ENCODE measurements at places on chromosomes 3 and 15. TPM values are rescaled to one million over a fixed set of nuclear protein-coding genes. Genes with fewer than 3 reads are reported as not detected.

CSK gene
- total RNA-seq = 81.4 TPM

CCDC13 gene
- 0.82 TPM for total RNA-seq

CASR gene
- total RNA-seq = not detected

KCNAB1 gene
- not detected for total RNA-seq

KBTBD13 gene
- not detected for total RNA-seq

VWA5B2 gene
- total RNA-seq = 0.28 TPM

C3orf20 gene
- not detected for total RNA-seq

TEX55 gene
- not detected for total RNA-seq

RARB gene
- total RNA-seq = not detected

SLC35A5 gene
- total RNA-seq = 37.8 TPM

APBA2 gene
- 0.31 TPM for total RNA-seq

SPATA12 gene
- total RNA-seq = 0.10 TPM

CEMIP gene
- 0.46 TPM for total RNA-seq

EFCC1 gene
- 0.15 TPM for total RNA-seq

CPNE9 gene
- total RNA-seq = 0.13 TPM

GOLGA6L6 gene
- total RNA-seq = not detected

SLC24A5 gene
- total RNA-seq = not detected

ZIC4 gene
- total RNA-seq = not detected

HGD gene
- 0.59 TPM for total RNA-seq

SPESP1 gene
- not detected for total RNA-seq

TTBK2 gene
- total RNA-seq = 17.2 TPM

STRC gene
- total RNA-seq = not detected

RGMA gene
- 0.62 TPM for total RNA-seq

AMIGO3 gene
- 0.72 TPM for total RNA-seq

ATP8B4 gene
- total RNA-seq = not detected

SH3GL3 gene
- total RNA-seq = not detected

CSPG4 gene
- total RNA-seq = 17.5 TPM
